Liver (tissue), 10 donors: ENCODE measurements at places on chromosomes 5 and 9. TPM values are rescaled to one million over a fixed set of nuclear protein-coding genes. Genes with fewer than 3 reads are reported as not detected.

MYMK gene
- not detected for polyA plus RNA-seq

DNA sequence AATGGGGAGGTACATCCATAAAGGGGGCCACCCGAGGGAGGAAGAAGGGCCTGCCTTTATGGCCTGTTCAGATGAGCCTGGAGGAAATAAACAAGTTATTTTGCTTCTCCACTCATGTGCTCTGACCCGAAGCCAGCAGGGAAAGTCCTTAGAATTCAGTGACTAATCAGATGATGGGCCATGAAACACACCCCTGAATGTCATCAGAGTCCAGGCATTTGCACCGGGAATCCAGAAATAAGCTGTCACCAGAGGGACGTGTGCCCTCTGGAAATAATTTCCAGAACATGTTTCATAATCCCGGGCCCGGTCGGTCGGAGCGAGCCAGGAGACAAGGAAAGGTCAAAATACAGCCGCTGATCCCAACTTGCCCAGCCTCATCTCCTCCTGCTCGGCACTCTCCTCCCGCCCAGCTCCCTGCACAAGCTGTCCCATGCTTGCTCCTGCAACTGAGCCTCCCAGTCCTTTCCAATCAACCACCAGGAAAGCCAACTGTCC lies 73.6 kb upstream of the ZNF622 start:
- H3K27me3 ChIP-seq: no peaks in the 10 kb centered on the region
- H3K27ac ChIP-seq: peak overlapping the region; percentile 94
- H3K36me3 ChIP-seq: no peaks in the 10 kb centered on the region

TEX10 gene
- polyA plus RNA-seq: 4.7 TPM

ADGRV1 gene
- polyA plus RNA-seq: 8.2 TPM

FOCAD gene
- 3.2 TPM for polyA plus RNA-seq

TNC gene
- 1.9 TPM for polyA plus RNA-seq

DNA sequence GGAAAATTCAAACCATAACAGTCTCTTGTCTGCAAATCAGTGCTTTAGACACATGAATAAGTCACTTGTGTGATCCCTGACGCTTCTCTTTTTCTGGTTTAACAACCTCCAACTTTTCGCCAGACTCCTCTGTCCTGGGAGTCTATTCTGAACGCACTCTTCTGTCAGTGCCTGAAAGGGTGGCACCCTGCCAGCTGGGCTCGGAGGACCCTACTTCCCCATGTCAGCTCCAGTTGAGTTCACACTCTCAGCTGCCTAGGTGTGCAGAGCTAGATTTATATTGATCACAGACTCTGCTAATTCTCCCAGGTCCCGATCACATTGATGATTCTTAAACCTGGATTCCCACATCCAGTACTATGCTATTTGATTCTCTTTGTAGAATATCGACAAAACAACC lies 649.1 kb downstream of the BNC2 start:
- no peaks in the 10 kb centered on the region for H3K36me3 ChIP-seq
- H3K27me3 ChIP-seq: no peaks in the 10 kb centered on the region
- H3K27ac ChIP-seq: no peak overlapping the region
- no peak for DNase-seq

- no peak overlapping the region for H3K4me3 ChIP-seq
- H3K27me3 ChIP-seq: no peaks in the 10 kb centered on the region
- DNase-seq: no peak
- no peaks in the 10 kb centered on the region for H3K4me1 ChIP-seq
- no peaks in the 10 kb centered on the region for H3K36me3 ChIP-seq
These were observed 10.6 kb downstream of the TRAF1 start for GRCh38 chr9:120915854-120916470.

DNA sequence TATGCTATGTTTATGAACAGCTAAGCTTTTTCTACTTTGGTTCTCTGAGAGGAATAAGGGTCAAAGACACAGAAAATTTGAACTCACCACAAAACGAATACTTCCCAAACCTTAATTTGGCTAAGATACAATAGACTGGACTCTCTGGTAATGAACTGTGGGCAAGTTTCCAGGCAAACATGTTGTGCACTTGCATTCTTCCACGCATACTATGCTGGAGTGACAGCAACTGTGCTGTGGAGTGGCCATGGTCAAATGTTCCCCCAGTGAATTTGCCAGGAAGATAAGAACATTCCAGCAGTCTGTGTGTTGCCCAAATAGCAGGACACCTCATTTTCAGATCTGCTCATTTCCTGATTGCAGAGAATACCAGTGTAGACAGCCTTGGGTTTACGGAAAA lies 275.3 kb upstream of the IL12B start:
- H3K4me1 ChIP-seq: no peaks in the 10 kb centered on the region
- no peak overlapping the region for H3K4me3 ChIP-seq
- no peaks in the 10 kb centered on the region for H3K36me3 ChIP-seq

SPEF2 gene
- 0.42 TPM for polyA plus RNA-seq

DNA sequence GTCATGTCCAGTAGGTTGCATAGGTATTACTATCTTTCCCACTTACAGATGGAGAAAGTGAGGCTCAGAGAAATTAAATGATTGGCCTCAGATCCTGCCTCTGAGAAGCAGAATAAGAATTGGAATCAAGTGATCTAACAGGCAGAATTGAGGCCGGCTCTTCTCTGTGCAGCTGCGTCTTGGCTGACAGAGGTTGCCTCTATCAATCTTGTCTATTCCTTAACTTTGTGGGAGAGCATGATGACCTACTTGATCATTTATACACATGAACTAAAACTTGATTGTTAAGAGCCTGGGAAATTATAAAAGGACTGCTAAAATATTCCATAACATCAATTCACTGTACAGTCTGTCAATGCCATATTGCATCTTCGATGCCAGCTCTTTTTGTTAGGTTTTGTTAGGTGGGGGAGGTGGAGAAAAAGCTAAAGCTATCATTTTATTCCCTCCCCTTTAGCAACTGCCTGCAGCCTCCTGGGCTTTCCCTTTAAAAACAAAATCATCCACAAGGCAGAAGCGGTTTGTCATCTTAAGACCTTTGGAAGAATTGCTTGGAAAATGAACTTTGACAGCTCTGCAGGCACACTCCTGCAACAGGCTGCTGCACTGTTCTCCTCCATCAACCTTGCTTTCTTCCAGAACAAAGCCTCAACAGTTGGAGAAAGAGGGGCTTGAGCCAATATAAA lies 247.4 kb downstream of the SMARCA2 start:
- no peaks in the 10 kb centered on the region for H3K36me3 ChIP-seq
- DNase-seq: no peak
- H3K4me3 ChIP-seq: no peak overlapping the region
- H3K27ac ChIP-seq: no peak overlapping the region

- H3K4me3 ChIP-seq: no peak overlapping the region
- H3K27ac ChIP-seq: peak overlapping the region; percentile 29
- no peaks in the 10 kb centered on the region for H3K27me3 ChIP-seq
- DNase-seq: no peak
These were observed 83.3 kb downstream of the PRRT1B start for GRCh38 chr9:131628459-131629225.

TMEM38B gene
- polyA plus RNA-seq: 7.9 TPM

GRCh38 chr9:97752274-97752673 lies 55.1 kb upstream of the XPA start:
- peak; percentile 1 for DNase-seq
- H3K27me3 ChIP-seq: no peaks in the 10 kb centered on the region
- H3K27ac ChIP-seq: no peak overlapping the region
- H3K4me1 ChIP-seq: no peaks in the 10 kb centered on the region
- H3K4me3 ChIP-seq: no peak overlapping the region
- no peaks in the 10 kb centered on the region for H3K36me3 ChIP-seq

INSL4 gene
- not detected for polyA plus RNA-seq

DNA sequence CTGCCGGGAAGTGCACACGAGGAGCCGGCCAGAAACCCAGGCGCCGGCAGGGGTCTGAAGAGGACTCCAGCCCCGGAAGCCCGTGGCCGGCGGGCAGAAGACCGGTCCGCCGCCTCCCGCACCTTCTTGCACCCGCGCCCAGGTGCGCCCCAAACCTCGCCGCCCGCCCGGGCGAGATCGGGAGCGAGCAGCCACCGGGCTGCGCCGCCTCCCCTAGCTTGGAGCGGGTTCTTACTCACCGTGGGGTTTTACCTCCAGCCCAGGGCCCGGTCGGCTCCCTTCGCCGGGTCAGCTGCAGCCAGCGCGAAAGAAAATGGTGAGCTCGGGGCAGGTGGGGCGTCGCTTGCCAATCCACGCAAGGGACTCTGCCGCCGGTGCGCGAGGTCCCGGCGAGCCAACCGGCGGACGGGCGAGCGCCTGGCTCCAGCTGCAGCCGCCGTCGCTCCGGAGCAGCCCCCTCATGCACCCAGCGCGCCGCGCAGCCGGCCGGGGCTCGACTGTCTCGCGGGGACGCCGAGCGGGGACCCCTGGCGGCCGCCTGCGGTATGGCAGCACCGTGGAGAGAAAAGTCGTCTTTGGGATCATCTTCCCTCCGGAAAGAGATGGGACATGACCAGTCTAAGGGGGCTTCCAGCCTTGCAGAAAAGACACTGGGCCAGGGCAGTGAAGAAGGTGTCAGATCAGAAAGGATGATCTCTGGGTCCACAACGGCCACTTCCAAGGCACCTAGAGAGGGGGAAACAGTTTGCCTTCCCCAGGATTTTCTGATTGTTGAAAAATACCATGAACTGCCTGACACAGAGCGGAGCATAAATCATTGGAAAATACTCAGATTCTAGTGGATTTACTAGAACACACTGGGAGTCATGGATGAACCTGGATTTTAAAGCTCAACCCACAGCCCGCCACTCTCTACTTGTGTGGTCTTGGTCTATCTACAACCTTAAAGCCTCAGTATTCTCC lies at the start of gene MOB3B:
Gene MOB3B (minus strand): TSS at position 499 of the 963 bp plus-strand sequence. CDS start 74,264 bp downstream, outside the sequence.
- no peaks in the 10 kb centered on the region for H3K36me3 ChIP-seq
- peak within 1 kb of the TSS; percentile 64 for H3K27ac ChIP-seq
- no peaks in the 10 kb centered on the region for H3K27me3 ChIP-seq
- peak; percentile 84 for DNase-seq
- peaks cover 3% of the 10 kb centered on the region for H3K4me1 ChIP-seq
- H3K4me3 ChIP-seq: peak within 1 kb of the TSS; percentile 65

DNA sequence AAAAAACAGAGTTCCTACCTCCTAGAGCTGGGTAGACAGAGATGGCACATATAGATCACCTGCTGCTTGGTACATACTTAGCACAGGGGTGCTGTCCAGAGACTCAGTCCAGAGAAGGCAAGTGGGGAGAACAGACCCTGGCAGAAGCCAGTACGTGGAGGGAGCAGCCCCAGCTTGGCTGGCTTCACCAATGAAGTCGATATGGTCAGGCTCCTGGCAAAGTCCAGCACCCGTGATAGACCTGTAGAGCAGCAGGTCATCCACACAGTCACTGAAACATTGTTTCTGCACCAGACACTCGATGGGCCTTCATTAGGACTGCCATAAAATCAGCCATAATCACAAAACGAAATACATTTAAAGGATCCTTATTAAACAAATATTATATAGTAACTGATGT lies 45.8 kb downstream of the WHRN start:
- no peak for DNase-seq
- H3K36me3 ChIP-seq: no peaks in the 10 kb centered on the region
- no peaks in the 10 kb centered on the region for H3K4me1 ChIP-seq
- H3K4me3 ChIP-seq: no peak overlapping the region

GRCh38 chr9:106797299-106797698 lies 65.7 kb upstream of the ZNF462 start:
- H3K27ac ChIP-seq: no peak overlapping the region
- peaks cover 2% of the 10 kb centered on the region for H3K4me1 ChIP-seq
- H3K36me3 ChIP-seq: no peaks in the 10 kb centered on the region
- no peaks in the 10 kb centered on the region for H3K27me3 ChIP-seq

DNA sequence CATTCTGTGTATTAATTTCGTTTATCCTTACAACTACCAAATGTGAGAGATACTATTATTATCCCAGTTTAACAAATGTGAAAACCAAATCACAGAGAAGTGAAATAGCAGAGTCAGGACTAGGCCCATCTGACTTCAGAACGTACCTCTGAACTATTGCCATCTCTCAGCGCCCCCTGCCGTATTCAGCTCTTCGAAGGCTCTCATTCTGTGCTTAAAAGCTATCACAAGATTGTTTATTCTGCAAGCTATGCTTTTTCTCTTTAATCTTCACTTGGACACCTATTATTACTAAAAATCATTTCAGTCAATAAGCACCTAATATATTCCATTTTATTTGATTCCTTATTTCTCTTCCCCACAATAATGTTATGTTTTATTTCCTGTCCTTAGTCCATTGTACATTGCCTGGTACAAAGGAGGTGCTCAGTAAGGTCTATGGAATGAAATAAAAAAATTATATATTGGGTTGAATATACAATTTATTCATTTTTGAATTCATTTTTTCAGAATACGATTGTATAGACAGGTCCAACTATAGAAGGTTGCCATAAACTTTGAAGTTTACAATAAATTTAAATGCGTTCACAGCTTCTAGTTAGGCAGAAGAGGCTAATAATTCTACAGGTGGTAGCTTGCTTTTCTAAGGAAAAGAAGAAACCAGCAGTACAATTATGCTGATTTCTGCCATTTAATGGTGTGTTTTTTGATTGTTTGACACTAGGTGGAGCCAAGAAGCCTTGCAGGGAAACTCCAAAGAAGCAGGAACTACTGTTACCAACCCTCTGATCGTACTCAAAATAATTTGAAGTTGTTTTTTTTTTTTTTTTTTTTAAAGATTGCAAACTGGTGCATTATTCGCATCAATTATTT lies 202.2 kb upstream of the DMRTA1 start:
- H3K27me3 ChIP-seq: no peaks in the 10 kb centered on the region
- H3K27ac ChIP-seq: no peak overlapping the region
- H3K4me1 ChIP-seq: no peaks in the 10 kb centered on the region
- DNase-seq: no peak
- H3K4me3 ChIP-seq: no peak overlapping the region
- no peaks in the 10 kb centered on the region for H3K36me3 ChIP-seq
